ENCODE measurements at places on chromosomes 16 and 17.

GRCh38 chr17:51298508-51299371, 38.4 kb downstream of the UTP18 start:
- DNase-seq: no peak

- DNase-seq: no peak
These were observed 23.0 kb upstream of the CHMP6 start for GRCh38 chr17:80968602-80969029.

- DNase-seq: no peak
These were observed 911 bp upstream of the ITGA2B start for GRCh38 chr17:44390250-44390870.

DNA sequence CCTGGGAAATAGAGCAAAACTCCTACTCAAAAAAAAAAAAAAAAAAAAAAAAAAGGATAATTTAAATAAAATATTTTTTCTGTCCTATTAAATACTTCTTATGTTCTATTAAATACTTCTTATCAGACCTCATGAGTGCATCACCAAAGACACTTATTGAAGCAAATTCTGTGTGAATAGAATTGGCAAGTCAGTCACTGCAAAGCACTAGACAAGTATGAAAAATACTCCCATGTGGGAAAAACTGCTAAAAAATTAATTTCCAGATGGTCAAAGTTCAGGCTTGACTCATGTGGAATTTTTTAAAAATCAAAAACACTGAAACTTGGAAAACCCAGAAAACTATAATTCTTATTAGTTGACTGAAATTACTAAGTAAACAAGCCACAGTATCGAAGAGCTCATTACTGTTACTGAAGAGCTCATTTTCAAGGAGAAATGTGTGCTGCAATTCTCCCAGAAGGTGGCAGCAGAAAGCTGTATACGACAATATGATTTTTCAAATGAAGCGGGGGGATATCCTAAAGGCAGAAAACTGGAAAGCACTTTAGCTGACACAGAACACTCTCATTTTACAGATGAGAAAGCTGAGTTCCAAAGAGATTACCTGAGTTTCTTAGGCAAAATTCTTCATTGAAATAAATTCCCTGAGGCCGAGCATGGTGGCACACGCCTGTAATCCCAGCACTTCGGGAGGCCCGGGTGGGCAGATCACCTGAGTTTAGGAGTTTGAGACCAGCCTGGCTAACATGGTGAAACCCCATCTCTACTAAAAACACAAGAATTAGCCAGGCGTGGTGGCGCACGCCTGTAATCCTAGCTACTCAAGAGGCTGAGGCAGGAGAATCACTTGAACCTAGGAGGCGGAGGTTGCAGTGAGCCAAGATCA, 15.9 kb upstream of the FBXO47 start:
- no peak for DNase-seq

GRCh38 chr17:18261146-18261515, 669 bp downstream of the MIEF2 start:
- DNase-seq: peak; percentile 22

GRCh38 chr17:79645022-79645776, 34.3 kb upstream of the RBFOX3 start:
- DNase-seq: no peak

DNA sequence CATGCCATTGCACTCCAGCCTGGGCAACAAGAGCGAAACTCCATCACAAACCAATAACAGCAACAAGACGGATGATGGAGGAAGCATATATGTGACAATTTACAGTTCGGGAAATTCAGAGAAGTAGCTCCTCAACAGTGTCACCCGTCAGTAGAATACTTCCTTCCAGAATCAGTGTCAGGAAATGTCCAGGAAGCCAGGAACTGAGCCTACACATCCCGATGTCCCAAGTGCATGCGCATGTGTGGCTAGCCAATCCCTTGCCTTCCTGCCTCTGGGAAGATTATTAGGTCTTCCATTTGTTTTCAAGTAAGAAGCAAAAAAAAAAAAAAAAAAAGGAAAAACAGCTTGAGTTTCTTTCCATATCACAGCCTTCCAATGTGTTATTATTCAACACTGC, 1.4 kb upstream of the PITPNC1 start:
- no peak for DNase-seq

DNA sequence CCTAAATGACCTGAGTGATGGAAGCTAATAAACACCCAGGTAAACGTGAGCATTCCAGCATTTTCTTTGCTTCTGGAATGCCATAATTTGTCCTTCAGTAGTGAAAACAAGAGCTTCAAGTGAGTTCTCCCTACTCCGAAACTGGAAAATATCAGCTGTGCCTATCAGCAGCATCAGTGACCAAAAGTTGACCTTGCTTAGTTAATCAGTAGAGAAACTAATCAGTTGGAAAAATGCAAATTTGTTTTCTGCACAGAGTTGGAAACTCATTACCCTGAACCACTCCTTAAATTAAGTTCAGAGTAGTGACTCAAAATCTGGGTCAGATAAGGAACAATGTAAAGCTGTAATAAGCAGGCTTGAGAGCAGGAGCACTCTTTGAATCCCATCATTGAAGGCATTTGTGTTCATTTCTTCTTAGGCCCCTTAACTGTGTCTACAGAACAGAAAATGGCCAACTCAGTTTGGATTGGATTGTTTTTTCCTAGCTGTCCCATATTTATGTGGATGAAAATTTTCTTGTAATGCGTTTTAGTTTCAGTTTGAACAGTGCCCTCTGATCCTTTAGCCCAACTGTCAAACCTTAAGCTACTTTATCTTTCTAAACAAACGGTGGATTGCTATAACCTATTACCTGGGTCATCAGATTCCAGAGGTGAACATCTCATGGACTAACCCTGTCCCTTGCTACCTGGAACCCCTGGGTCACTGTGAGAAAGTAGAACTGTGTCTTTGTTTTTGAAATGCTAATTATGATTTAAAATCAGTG, 290.4 kb downstream of the TOX3 start:
- no peak for DNase-seq

- DNase-seq: no peak
These were observed 17.5 kb upstream of the FBXO47 start for GRCh38 chr17:38984666-38985065.

GRCh38 chr16:72958522-72959076, 89.3 kb downstream of the ZFHX3 start:
- no peak for DNase-seq

DNA sequence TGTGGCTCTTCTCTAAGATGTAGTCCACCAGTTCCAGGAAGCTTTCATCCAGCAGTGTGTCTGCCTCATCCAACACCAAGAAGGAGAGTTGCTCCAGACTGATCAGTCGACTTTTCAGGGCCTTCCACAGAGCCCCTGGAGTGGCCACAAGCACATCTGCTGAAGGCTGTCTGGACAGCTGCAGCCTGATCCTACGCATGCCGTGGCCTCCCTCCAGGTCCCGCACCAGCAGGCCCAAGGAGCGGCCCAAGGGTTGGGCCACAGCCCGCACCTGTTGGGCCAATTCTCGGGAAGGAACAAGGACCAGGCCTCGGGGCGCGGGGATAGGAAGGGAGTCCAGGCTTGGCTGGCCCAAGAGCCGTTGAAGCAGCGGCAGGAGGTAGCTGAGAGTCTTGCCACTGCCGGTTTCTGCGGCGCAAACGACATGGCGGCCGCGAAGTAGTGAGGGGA, 729 bp downstream of the DDX28 start:
- no peak for DNase-seq

GRCh38 chr16:84603140-84603816, 14.6 kb downstream of the COTL1 start:
- no peak for DNase-seq

- no peak for DNase-seq
These were observed 31.4 kb upstream of the SCNN1B start for GRCh38 chr16:23270654-23271053.

- DNase-seq: no peak
These were observed 17.8 kb downstream of the ENPP7 start for GRCh38 chr17:79748295-79749099.

- peak; percentile 49 for DNase-seq
These were observed 747 bp downstream of the ATXN7L3 start for GRCh38 chr17:44198721-44199552.

DNA sequence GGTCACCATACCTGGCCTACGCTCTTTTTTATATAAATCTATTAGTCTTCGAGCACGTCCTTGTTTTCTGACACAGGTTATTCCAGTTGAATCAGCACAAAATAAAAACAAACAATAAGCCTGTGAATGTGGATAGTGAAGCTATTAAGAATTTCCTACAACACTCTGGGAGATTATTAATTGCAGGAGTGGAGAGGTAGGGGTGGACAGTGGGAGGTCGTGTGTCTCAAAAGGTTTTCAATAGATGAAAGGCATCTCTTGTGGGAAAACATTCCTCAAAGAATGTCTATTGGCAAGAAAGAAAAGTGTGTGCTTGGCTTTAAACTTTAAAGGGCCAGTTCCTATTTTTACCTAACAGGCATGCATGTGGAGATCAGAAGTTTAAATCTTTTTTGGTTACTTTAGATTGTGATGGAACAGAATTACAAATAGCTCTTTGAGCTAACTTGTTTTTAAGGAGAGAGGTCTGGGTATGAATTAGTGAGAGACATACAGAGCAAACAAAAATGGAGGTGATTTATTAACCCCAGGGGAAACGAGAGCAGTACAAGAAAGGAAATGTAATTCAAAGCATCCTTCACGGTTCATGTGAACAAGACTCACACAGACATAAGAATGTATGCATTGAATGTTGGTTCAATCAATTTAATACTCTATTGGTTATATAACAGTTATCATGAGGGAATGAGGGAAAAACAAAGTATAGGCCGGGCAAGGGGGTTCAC, 9.0 kb downstream of the SMYD4 start:
- DNase-seq: no peak

DNA sequence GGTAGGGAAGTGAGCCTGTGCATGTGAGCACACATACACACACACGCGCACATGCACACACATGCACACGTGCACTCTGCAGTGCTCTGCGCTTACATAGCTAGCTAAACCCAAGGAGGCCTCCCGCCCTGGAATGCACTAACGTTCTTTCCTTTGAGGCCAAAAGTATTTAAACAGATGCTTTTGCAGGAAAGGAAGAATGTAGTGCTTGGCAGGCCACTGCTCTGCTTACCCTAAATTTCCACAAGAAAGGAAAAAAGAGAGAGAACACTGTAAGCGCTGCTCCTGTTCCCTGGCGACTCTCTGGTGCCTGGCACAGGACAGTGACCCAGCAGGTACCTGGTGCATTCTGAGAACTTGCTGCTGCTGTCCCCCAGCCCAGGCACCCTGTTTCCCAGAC, 31.3 kb upstream of the MRPS23 start:
- DNase-seq: no peak

DNA sequence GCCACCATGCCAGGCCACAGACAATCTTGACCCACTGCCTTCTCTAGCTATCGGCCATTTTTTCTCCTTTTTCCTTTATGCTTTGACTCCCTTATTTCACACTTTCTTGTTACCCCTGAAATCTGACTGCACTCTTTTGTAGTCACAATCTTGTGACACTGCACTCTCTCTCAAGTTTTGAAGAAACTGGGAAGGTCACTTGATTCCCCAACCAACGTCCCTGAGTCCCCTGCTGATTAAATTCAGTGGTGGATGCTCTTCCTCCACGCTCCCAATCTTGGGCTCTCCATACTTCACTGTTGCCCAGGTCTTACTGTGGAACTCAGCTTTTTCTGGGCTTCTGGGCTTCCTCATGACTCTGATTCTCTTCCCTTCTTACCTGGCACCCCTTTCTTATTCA, 33.9 kb downstream of the PECAM1 start:
- DNase-seq: no peak

DNA sequence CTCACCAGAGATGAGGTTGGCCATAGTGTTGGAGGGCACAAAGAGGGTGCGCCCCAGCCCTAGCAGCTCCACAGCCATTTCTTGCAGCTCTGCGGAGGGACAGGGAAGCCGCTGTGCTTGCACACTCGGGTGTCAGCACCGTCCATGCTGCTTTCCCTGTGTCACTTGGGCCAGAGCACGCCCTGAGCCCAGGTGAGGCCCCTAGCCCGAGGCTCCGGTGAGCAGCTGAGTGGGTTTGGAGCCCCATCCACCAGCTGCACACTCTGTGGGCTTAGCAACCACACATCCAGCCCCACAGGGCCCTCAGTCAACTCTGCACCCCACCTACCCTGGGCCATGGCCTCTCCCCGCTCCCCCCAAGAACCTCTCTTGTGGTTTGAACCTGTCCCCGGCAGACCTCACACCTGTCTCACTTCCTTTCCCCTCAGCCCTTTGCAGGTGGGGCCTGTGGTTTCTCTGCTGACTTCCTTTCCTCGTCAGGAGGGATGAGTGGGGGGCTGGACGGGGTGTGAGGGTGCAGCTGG, 20.7 kb downstream of the TMEM235 start:
- DNase-seq: peak; percentile 23

GRCh38 chr16:19185510-19185851, 17.4 kb downstream of the SYT17 start:
- DNase-seq: no peak

GRCh38 chr17:62927083-62927482, 39.0 kb upstream of the TANC2 start:
- no peak for DNase-seq

DNA sequence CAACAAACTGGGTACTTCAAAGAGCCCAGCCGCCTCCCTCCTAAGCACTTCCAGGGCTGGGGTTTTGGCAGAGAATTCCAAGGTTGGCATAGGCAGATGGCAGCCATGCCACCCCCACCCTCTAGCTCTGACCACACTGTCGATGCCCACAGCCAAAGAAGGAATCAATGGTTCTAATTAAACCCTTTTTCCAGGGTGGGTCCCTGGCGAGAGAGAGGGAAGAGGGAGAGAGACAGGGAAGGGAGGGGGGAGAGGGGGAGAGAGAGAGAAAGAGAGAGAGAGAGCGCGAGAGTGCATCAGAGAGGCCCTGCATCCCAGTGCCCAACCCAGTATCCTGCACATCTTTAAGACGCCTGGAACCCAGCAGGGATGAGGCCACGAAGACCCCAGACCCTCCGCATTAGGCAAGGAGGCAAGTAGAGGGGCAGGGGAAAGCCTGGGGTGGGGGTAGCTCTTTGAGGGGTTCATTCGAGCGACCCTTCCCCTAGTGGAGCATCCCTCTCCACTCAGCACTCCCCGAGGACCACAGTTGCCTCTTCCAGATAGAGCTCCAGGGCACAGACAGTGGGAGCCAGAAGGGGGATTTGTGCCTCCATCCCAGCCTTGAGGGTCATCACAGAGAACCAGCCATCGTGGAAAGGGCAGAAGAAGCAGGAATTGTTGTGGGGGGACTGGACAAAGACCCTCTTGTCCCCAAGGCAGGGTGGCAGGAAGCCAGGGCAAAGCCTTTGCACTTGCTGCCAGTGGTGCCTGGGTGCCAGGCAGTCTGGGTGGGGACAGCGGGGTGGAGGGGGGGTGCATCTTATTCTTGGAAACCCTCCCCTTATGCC, 2.6 kb downstream of the SRCIN1 start:
- DNase-seq: no peak

- no peak for DNase-seq
These were observed 96.0 kb downstream of the NXN start for GRCh38 chr17:883586-883962.
